ENCODE measurements at places on chromosomes 2 and 18.

- DNase-seq = peak; percentile 4
These were observed 52.3 kb downstream of the SOS1 start for GRCh38 chr2:39068299-39069135.

DNA sequence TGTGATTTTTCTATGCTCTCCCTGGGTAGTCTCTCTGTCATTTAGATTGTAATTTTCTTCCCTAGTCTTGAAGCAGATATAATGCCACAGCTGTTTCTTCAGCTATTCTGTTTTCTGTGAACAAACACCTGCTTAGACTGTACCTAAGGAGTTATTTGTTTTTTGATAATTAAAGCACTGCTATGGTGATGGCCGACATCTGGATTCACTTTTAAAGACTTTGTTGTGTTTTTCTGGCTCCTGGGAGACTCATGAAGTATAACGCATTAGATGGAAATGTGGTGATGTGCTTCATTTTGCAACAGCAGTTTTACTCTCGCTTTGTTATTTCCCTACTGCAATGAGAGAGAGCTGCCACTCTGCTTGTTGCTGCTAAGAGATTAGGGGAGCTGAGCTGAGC lies 15.7 kb upstream of the C2orf69 start:
- no peak for DNase-seq

- DNase-seq = no peak
These were observed 127.8 kb downstream of the INHBB start for GRCh38 chr2:120473522-120474271.

GRCh38 chr18:36406805-36407204 lies 109.3 kb downstream of the FHOD3 start:
- no peak for DNase-seq

DNA sequence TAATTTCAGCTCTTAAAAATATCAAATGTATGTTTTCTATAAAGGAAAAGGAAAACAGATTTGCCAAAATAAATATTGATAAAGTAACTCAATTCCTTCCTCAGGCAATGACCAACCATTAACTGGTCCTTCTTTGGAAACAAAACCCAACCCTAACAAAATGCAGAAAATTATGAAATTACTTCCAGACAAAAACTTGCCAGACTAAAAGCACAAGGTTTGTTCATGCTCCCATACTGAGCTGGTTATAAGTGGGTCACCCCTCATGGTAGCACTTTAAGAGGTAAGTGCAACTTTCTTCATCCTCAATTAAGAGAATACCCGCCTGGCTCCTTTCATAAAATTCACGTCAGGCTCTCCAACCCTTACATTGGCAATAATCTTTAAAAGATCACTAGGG lies 31.1 kb upstream of the TTC32 start:
- no peak for DNase-seq

- DNase-seq = no peak
These were observed 27.5 kb downstream of the MAP3K2 start for GRCh38 chr2:127360242-127360641.

DNA sequence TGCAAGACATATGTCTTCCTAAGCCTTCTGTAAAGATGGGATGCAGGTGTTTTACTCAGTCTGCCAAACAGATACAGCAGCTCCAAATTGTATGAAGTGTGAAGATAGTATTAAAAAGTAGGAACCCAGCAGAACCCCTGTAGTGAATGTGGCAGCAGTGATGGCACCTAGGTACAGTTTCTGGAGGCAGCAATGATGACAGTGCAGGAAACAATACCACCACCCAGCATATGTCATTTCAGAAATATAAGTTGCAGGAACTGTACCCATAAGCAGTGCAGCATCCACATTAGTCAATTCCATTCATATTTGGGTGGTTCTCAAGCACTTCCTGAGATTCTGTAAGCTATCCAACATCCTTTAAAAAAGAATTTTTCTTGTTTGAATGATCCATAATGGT lies 46.7 kb upstream of the ATP5MC3 start:
- DNase-seq = no peak

- DNase-seq = no peak
These were observed 126.8 kb downstream of the KCTD1 start for GRCh38 chr18:26421503-26421902.

DNA sequence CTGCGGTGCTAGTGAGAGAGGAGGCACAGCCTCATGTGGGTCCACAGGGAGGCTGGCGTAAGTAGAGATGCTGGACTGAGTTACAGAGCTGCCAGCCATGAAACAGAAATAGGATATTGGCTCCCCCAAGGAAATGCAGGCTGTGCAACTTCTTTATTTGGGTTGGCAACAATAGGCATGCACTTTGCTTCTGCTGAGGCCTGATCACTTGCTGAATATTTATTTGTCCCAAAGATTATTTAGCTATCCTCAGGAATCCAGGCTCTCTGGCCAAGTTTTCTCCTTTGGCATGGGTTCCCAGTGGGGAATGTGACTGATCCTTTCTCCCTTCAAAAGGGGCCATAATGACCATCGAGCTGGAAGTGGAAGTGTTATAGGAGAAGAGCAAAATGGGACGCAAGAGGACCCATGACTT lies 60.0 kb downstream of the MAPK4 start:
- DNase-seq = no peak

DNA sequence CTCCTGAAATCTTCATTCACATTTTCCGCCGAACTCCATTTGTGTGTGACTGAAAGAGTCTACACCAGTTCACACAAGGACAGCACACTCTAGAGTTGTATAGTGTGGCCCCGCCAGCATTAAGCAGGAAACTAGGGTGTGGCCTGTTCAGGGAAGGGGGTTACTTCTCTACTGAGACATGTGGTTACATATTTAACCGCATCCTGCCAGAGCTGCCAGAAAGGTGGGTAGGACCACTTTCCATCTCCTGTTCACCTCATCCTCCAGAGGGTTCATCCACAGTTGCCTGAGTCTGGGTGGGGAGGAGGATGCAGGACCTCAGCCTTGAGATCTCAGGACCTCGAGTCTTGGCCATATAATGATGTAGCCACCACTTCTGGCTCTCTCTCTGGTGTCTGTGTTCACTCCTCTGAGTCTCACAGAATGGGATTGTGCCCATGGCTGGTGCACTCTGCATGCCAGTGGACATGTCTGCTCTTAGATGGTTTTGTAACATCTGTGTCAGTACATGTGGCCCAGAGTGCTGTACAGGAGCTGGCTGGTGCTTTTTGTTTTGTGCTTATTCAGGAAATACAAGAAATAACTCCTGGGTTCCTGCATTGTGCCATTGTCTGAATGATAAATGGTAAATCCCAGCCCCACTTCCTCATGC lies 7.7 kb upstream of the SP140L start:
- no peak for DNase-seq

DNA sequence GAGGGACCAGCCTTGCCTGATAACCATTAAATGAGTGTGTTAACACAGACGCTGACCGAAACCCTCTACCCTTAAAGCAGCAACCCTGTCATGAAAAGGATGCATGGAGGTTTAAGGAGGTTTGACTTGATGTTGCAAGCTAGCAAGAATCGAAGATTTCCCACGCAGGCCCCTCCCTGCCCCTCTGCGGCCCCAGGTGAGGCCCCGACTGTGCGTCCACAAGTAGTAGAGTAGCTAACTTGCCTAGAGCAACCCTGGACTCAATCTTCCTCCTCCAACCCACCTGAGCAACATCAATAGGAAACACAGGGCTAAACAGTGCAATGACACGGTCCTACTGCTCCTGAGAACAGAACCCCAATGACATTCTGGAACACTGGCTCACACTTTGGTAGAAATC lies 150.1 kb downstream of the COL4A4 start:
- DNase-seq = no peak

DNA sequence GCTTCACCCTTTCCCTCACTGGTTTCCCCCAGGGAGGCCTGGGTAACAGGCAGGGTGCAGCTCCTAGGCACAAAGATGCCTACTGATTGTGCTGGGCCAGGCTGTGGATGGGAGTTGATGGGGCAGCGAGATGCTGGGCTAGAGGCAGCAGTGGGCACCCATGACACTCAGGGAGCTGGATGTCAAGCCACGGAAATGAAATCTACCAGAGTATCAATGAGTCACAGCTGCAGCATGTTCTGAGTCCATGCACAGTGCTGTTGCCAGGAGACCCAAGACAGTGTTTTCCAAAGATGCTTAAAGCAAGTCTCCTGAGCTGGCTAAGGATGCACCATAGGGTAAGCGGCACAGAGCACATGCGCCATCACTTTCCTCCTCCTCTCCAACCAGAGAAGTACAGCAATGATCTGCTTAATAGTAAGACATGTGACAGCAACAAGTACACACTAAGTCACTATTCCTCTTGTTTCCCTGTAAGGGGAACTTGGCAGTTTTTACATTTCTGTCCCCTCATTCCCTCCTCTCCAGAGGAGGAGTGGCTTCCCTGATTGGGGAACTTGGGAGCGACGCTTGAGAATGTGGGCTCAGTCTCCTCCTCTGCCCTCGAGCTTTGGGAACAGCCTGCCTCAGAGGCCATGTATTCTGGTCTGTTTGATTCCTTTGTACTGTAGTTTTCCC lies 57.2 kb downstream of the CDC42EP3 start:
- DNase-seq = peak; percentile 94

- DNase-seq = no peak
These were observed 25.7 kb downstream of the G6PC2 start for GRCh38 chr2:168926621-168927386.

DNA sequence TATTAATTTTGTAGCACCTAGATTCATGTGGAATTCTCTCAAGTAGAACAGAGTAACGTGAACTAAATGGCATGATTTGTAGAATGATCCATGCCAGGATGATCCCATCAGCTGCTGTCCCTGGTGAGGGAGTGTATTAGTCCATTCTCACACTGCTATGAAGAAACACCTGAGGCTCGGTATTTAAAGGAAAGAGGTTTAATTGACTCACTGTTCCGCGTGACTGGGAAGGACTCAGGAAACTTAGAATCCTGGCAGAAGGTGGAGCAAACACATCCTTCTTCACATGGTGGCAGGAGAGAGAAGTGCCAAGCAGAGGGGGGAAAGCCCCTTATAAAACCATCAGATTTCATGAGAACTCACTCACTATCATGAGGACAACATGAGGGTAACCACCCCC lies 312.6 kb downstream of the PTPRM start:
- DNase-seq = no peak

GRCh38 chr18:48620071-48620470 lies 81.2 kb downstream of the CTIF start:
- DNase-seq = no peak

DNA sequence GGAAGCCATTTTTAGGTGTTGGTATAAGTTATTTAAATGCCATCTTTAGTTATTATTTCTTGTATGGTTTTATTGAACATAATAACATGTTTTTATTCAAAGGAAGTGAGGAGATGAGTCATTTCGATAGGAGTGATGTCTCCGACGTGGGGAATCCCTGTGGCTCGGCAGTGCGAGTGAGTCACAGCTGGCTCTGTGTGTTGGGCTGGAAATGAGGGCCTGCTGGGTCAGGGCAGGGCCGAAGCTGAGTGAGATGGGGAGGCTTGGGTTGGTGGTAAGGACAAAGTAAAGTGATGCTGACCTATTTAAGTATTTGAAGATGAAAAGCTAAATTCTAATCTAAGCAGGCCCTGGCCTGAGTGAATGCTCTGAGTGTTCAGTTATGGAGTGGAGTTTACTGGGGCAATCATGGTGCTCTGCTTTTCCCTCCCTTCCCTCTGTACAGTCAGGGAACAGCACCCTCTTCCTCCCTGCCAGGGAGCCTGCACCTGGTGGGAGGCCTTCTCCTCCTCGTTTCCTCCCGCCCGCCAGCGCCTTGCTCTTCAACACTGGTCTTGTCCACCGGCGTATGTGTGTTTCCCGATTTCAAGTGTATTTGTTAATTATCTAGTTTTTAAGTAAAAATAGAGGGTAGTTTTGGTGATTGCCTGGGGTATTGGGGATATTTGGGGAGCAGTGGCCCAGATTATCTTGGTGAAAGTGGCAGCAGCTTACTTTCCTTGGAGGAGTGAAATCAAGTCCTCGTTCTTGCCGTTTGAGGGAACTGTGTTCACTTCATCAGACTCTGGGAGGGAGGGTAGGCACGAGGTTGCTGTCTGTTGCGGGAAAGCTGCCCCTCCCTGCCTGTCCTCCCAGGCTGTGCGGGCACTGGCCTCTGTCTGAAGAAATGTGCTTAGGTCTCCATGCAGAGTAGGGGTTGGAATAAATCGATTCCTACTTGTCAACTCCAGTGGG lies 157.0 kb downstream of the LDLRAD4 start:
- peak; percentile 96 for DNase-seq

DNA sequence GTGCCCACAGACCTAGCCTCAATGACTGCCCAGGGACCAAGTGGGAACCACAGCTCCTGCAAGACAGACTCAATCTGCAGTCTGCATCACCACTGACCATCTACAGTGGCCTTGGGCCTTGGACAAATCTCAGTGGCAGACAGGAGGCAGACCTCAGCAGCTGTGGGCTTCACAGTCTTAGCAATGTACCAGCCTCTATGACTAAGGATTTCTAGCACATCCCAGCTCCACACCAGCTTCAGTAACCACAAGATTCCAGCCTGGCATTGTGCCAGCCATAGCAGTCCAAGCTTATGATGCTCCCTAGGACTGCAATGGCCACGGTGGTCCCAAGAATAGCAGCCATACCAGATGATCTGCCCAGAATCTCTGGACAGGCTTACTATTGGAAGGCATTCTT lies 19.6 kb upstream of the WDR75 start:
- DNase-seq = peak; percentile 80

GRCh38 chr2:102768892-102769291 lies 7.1 kb downstream of the TMEM182 start:
- DNase-seq = no peak

DNA sequence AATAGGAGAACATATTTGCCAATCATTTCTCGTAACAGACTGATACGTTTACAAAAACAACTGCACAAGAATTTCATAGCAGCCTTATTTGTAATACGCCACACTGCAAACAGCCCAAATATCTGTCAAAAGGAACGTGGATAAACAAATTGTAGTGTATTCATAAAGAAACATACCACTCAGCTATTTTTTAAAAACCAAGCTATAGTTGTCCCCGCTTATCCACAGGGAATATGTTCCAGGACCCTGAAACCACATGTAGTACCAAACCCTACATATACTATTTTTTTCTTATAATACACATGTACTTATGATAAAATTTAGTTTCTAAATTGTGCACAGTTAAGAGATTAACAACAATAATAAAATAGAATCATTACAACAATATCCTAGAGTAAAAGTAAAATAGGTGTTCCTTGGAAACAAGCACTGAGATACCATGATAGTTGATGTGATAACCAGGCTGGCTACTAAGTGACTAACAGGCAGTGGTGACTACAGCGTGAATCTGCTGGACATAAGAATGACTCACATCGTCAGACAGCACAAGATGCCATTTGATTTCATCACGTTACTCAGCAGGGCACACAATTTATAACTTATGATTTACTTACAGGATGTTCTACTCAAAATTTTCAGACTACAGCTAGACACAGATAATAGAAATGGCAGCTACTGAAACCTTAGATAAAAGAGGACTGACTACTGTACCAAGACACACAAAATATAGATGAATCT lies 367.4 kb downstream of the NCKAP5 start:
- peak; percentile 94 for DNase-seq

- no peak for DNase-seq
These were observed 13.8 kb upstream of the CCDC68 start for GRCh38 chr18:54973046-54973445.
